ENCODE measurements at places on chromosomes 5 and 9.

DNA sequence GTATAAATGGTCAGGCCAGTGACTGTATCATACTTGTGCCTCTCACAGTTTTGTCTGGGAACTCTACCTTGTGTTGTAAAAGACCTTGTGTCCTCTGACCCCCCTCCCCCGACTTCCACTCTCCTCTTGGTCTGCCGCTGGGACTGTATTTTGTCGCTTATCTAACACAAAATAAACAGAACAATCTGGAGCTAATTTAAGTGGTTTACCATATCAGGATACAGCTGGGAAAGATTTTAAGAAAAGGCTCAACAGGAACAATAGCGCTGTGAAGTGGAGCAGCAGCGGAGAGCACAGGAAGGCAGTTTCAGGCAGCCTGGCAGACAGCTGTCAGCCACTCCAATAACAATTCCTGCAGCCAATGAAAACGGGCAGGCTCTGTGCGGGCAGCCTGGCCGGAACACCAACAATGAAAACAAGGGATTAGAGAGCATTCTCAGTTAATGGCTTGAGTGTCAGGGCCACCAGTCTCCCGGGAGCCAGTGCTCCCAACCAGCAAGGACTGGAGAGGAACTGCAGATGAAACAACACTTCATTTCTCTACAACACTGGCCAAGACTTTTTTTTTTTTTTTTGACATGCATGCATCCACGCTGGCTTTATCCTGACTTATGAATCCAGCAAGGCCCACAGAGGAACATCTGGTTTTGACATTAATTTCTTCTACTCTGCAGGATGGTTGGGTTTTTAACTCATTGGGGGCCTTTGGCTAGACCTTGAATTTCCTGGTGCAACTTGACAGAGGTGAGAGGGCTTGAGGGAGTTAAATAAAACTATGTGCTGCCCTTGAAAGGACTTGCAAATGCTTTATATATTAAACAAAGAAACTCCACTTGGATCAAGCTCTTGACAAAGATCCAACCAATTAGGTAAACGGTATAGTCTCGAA lies 76.7 kb downstream of the ARSB start:
- DNase-seq: peak; percentile 44

GRCh38 chr5:53337827-53338226 lies 142.6 kb upstream of the FST start:
- DNase-seq: no peak

DNA sequence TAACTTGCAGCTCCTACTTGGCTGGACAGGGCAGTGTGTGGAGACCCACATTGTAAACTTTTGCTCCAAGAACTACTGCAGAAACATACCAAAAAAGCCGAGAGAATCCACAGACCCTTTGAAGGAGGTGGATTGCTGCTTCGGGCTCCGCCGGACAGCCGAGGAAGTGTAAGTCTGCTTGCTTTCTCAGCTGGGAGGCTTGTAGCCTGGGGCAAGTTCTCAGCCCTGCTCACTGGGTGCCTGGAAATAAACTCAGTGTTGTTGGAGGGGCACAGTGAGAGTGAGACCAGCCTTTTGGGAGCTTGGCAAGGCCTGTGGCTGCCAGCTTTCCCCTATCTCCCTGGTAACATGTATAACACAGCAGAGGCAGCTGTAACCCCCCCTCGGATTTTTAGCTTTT lies 215.6 kb downstream of the SYK start:
- no peak for DNase-seq

DNA sequence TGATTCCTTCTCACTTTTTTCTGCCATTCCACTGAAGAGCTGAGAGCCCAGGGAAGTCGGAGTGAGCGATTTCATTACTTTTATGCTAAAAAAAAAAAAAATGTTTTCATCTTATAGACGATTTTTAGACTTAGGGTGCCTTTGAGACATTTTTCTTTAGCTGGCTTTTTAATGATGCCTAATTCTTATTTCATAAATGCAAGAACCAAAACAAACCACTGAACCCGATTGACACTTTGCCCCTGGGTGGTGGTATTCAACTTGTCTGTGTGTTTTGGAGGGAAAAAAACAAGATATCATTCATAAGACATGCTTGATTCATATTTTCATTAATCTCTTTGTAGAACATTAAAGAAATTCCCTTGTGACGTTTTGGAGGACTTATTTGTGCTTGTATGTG lies 2.4 kb downstream of the TLE4 start:
- no peak for DNase-seq

GRCh38 chr9:15606643-15607472 lies 54.0 kb downstream of the CCDC171 start:
- peak; percentile 45 for DNase-seq

Data from hippocampal formation (tissue), 2 donors.